ENCODE measurements at places on chromosomes 3 and 15. TPM values are rescaled to one million over a fixed set of nuclear protein-coding genes. Genes with fewer than 3 reads are reported as not detected.

Gene CHRNA3
- polyA plus RNA-seq, result 0.14 TPM

Gene FBXW12
- polyA plus RNA-seq, result 0.14 TPM

DNA sequence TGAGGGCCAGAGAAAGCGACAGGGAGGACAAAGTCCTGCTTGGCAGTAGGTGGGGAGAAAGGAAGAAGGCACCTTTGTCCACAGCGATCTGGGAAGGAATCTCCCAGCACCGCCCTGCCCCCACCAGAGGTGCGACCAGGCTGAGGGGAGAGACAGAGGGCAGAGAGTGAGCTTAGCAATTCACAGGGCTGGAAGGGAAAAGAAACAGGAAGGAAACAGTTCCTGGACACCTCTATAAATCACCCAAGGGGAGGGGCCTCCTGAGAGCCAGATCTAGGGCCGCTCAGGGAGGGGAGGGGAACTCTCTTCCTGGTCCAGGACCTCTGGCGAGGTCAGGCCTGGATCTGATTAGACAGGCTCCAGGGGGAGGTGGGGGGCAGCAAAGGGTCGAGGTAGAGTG lies 35.4 kb downstream of the RNU5B-1 start:
- no peak for DNase-seq

GRCh38 chr3:169686874-169687273 lies 23.4 kb upstream of the MECOM start:
- DNase-seq, result no peak

DNA sequence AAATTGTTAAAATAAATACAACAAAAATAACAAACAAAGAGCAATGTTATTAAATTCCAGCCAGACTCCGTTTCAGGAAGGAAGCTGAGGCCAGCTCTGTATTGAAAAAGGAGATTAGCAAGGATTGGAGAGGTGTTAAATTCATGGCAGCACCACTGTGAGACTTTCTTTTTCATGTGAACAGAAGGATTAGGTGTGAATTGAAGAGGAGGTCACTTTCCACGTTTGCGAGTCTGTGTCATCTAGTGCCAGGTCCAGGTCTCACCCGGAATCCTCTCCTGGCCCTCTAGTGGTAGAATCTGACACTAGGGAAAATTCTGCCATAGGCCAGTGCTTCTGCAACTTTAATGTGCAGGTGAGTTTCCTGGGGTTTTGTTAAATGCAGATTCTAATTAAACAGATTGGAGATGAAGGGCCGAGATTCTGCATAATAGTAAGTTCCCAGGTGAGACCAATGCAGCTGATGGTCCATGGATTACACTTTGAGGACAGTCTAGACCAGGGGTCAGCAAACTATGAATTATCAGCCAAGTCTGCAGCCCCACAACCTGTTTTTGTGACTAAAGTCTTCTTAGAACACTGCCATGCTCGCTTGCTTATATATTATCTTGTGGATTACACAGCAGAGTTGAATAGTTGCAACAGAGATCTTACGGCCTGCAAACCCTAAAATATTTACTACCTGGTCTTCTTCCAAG lies 9.2 kb upstream of the SLC6A1 start:
- peak; percentile 25 for DNase-seq

DNA sequence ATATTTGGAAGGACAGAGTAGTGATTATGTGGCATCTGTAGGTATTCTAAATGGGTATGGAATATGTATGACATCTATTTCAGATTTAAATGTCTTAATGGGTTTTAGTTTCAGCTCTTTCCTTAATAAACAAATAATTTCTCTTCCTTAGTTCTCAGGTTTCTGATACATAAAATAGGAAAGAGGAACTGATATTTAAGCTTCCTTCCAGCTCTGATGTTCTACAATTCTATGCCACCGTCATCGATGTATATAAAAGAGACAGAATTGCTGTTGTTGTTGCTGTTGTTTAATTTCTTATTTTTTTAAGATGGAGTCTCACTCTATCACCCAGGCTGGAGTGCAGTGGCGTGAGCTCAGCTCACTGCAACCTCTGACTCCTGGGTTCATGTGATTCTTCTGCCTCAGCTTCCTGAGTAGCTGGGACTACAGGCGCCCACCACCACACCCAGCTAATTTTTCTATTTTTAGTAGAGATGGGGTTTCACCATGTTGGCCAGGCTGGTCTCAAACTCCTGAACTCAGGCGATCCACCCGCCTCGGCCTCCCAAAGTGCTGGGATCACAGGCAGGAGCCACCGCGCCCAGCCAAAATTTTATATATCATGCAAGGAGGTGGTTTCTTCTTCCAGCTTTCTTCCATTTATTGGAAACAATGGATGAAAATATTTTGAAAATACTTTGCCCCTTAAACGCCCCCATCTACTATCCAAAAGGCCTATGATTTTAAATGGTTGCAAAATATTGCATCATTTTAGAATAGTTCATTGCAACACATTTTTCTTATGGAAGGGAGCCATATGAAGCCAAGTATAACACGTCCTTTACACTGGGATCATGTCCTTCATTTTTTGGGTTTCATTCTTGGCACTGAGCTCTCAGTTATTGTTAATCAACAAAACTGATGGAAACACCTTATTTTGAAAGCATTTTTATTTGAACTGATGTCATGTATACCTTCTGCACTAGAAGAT lies 13.9 kb upstream of the C15orf61 start:
- no peak for DNase-seq

DNA sequence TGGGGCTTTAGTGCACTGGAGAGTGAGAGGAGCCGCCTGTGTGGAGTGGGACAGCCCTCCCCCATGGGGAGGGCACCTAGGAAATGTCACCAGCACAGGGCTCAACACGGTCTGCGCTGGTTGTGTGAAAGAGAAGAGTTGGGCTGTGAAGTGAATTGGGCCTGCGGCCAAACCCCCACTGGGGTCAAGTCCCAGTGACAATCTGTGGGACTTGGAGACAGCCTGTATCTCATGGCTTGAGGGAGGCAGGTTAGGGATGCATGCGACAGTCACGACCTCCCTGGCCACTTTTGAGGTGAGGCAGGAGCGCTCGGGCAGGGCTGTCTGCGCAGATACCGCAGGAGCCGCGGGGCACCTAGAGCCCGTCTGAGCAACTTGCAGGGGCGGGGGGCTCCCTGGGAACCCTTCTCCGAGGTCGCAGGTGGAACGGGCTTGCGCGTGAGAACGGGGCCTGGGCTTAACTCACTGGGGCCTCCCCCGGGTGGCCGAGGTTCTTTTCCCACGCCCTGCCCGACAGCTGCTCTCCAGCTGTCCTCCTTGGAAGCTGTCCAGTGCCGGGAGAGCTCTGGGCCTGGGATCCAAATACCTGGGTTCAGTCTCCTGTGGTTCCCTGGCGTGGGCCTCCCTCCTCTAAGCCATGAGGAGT lies 77.4 kb downstream of the SNRK start:
- no peak for DNase-seq
